ENCODE measurements at places on chromosomes 4 and X.

- DNase-seq = no peak
Measured at GRCh38 chrX:12771445-12772069, 19.7 kb upstream of the PRPS2 start.

DNA sequence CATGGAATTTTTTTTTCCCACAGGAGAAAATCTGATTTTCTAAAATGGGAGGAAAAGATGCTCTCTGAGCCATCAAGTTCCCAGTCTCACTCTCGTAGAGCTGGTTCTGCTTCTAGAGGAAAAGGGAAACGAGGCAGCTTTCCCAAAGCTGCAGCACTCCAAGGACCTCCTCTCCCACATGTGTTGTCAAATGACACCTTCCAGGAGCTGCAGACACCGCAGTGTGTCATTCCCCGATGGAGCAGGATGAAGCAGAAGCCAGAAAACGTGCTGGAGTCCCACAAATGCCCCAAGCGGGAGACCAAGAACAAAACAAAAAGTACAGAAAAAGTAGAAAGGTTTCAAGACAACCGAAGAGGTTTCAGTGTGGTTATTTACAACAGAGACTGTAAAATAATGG is 348.1 kb downstream of the ARHGAP10 start:
- no peak for DNase-seq

DNA sequence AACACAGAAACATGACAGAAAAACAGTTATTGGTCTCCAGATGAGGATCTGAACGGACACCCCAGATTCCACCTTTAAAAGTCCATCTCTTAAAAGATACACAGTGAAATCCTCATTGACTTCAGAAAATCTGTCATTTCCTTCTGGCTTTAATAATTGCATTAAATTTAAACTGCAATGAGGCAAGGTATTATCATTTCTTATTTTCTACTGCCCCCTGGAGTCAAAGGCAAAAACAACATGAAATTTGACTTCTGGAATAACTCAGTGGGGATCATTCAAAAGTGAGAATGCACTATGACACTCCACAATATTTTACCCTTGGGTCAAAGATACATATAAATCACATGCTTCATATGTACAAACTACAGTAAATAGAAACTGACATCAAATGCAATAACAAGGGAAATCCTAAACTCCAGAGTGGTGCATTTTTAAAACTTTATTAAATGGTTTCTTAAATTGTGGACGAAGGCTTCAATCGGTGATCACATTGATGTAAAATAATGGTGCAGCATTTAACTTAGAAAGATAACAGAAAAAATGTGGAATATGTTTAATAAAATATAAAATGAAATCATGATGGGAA is 56.4 kb upstream of the SPANXN1 start:
- no peak for DNase-seq

GRCh38 chrX:12174358-12174757 is 36.1 kb downstream of the FRMPD4 start:
- DNase-seq = no peak

DNA sequence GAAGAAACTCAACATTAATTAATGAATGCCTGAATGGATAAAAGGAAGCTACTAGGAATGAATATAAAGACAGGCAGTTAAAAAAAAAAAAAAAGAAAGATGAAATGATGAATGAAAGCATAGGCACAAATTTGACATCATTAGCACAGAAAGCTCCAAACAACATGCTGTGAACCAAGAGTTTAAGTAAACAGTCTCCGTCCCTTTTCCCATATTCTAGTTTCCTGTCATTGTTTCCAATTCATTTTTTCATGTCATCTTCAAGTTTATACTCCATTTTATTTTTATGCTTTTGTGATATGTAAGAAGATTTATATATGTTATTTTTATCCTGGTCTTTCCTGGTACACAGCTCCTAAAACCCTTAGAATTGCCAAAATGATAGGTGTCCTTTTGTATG is 17.7 kb upstream of the AASDH start:
- DNase-seq = no peak

DNA sequence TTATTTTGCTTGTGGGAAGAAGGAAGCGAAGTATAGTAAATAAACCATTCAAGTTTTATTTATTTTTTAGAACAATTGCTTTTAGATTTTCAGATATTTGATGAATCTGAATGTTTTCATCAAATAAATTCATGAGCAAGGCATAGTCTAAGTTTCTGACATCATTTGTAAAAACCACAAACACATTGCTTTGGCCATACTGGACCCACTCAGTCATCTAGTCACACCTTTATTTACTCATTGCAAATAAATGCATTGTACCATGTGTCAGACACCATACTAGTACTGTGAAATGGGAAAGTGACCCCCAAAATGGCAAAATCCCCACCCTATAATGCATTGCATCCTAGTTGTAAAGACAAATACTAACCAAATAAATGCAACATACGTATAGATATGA is 449.1 kb upstream of the SMIM31 start:
- no peak for DNase-seq

- DNase-seq = peak; percentile 53
Measured at GRCh38 chr4:173167758-173168395, 734 bp upstream of the GALNT7 start.

- no peak for DNase-seq
Measured at GRCh38 chr4:18314731-18315130, 293.2 kb upstream of the LCORL start.

GRCh38 chr4:23789762-23790161 is 100.1 kb downstream of the PPARGC1A start:
- no peak for DNase-seq

DNA sequence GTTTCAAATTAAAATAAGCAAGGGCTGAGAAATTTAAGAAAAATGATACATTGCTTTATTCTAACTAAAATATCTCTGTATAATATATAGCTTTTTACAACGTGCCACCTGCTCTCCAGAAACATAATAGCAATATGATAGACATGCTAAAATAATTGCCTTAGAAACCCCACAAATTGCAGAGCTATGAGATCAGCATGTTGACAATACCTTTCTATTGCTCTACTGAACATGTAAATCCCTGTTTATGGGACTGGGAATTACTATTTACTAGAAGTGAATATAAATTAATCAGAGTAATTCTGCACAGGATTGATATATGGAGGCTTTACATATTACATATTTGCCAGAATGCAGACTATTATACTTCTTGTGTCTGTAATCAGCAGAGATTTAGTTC is 1831.1 kb upstream of the IGFBP7 start:
- DNase-seq = no peak

- DNase-seq = no peak
Measured at GRCh38 chrX:110363244-110363643, 4.6 kb downstream of the RTL9 start.

- no peak for DNase-seq
Measured at GRCh38 chrX:118740276-118740889, 13.0 kb downstream of the IL13RA1 start.

GRCh38 chr4:106401157-106401556 is 32.6 kb upstream of the GIMD1 start:
- no peak for DNase-seq

- DNase-seq = no peak
Measured at GRCh38 chr4:118282692-118283091, 70.1 kb downstream of the PRSS12 start.

DNA sequence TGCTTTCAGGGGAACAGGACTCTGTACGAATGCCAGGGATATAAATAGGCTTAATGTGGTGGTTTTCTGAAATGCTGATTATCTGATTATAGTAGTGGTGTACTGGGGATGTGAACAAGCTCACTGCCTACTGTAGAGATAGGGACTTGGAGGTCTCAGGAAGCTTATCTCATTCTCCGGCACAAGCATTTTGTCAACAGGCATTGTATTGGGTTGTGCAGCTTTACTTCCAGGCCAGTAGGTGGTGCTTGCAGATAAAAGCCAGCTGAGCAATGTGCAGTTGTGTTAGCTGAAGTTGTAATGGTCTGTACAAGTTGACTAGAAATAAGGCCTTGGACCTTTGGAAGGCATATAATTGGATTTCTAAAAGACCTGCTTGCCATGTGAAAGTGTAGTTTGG is 49.5 kb upstream of the TMLHE start:
- DNase-seq = no peak

DNA sequence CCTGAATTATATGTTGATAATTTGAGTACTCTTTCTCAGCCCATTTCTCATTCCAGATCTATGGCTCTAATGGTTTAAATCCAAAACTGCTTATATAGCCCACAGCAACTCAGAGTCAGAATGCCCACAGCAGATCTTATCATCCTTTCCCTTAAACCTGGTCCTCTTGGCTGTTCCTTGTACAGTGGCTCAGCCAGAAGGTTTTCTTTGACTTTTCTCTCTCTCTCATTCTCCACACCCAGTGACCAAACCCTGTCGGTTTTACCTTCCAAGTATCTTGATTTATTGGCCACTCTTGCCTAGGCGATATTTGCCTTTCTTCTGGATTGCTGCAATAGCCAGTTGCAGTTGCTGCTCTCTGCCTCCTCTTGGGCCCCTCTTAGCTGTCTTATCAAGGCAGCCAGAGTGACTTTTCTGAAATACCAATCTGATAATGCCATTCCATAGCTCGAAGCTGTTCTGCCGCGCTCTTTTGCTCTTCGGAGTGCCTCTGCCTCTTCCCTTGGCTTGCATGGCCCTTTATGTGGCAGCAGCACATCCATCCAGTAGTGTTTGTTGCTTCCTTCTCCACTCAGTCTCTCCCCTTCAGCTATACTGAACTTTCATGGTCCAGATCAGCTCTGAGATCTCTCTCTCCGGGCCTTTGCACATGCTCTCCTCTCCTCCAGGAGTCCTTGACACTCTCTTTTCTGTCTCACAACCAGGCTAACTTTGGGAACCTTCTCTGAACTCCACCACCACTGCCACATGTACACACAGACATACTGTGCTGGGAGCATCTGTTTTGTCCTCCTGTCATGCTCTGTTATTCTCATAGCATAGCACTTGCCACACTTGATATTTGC is 11.8 kb downstream of the GAB1 start:
- no peak for DNase-seq

Measured in NCI-H446 treated with DMSO at 0.1 percent for 48 hours (cell line).